ENCODE measurements at places on chromosomes 4 and X. TPM values are rescaled to one million over a fixed set of nuclear protein-coding genes. Genes with fewer than 3 reads are reported as not detected.

DNA sequence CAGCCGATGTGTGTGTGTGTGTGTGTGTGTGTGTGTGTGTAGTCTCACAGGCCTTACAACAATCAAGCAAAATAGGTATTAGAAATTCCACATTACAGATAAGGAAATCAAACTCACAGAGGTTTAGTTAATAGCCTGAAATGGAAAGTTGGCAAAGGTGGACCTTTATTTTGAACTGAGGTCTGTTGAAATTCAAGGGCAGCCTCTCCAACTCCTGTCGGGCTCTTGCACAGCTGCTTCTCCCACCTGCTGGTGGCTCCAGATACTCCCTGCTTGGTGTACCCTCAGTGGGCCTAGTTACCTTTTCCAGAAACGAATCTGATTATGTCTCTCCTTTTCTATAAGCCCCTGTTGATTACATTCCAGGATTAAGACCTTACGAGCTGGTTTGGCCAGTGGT, 195.9 kb downstream of the MGST2 start:
- H3K4me3 ChIP-seq, result no peak overlapping the region
- peaks cover 26% of the 10 kb centered on the region for H3K4me1 ChIP-seq
- peaks cover 3% of the 10 kb centered on the region for H3K36me3 ChIP-seq
- H3K27ac ChIP-seq, result no peak overlapping the region
- no peak for DNase-seq
- peaks cover 2% of the 10 kb centered on the region for H3K27me3 ChIP-seq

DNA sequence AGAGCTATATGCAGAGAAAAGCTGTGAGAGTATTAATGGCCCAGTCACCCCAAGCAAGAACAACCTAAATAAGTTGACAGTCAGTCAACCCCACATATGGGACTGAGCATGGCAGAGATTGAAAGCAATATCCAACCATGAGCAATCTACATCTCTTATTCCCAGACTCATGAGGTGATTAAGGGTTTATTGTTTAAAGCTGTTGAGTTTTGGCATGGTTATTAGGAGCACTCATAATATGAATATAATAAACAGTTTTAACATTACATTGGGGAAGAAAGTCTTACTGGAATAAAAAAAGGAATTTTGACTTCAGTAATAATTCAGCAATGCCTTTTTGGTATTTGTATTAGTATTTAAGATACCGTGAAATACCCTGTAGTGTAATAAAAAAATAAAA, 1627.4 kb downstream of the STIM2 start:
- no peaks in the 10 kb centered on the region for H3K4me1 ChIP-seq
- H3K27ac ChIP-seq, result no peak overlapping the region
- DNase-seq, result no peak
- H3K36me3 ChIP-seq, result no peaks in the 10 kb centered on the region

DNA sequence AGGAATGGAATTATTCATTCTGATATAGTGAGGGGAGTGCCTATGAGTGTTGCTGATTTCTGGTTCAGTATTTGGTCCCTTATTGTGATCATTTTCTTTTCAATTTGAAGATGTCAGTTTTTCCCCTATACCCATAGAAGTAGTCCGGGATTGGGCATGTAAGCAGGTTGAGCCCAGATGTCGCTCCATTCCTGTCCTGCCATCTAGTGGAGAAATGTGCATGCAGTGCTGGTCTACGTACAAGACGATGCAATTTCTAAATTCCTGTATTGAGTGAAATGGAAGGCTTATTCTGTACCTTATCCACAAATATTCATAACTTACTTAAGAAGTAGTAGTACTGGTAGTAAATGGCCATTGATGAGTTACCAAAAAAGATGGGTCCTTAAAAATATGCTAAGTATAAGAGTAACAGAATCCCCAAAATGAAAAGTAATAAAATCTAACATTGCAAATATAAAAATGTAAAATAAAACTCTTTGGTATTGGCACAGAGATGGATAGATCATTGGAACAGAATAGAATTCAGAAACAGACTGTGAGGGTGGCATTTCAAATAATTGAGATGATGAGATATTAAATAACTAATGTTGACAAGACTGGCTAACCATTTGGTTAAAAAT, 60.9 kb downstream of the UGT8 start:
- H3K4me3 ChIP-seq, result no peak overlapping the region
- peaks cover 7% of the 10 kb centered on the region for H3K27me3 ChIP-seq
- H3K4me1 ChIP-seq, result no peaks in the 10 kb centered on the region
- DNase-seq, result peak; percentile 18
- H3K27ac ChIP-seq, result no peak overlapping the region
- no peaks in the 10 kb centered on the region for H3K36me3 ChIP-seq

DNA sequence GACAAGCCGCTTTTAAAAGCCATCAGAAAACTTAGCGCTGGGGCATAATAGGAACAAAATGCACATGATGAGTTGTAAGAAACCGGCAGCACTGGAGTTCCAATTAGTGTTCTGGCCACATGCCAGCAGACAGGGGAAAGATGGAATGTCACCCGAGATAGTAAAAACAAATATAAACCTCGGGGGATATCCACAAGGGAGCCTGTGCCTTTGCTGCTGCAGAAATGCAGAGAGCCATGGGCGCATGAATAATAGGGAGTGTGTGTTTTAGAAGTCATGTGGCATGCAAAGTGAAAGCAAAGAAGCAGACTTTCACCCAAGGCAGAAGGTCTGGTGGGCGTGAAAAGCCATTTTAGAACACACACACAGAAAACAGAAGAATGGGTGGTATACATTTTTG, 19.1 kb downstream of the GPRASP3 start:
- H3K4me3 ChIP-seq, result no peak overlapping the region
- peak; percentile 41 for DNase-seq

DNA sequence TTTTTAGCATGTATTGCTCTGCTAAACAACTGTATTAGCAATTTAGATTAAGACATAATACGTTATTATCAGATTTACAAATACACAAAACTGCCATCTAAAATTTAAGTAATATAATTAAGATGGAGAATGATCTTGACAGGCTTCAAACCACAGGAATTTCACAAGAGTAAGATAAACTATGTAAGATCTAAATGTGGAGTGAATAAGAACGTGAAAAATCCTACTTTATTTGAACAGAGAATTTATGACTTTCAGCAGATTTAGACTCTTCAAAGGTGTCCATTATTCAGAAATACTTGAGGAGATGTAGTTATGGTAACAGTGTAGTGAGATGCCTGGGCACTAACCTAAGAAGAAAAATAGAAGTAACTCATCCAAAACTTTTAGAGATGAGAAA, 73.2 kb downstream of the SLC4A4 start:
- no peak overlapping the region for H3K27ac ChIP-seq
- no peak overlapping the region for H3K4me3 ChIP-seq
- peaks cover 18% of the 10 kb centered on the region for H3K4me1 ChIP-seq
- no peak for DNase-seq

GRCh38 chr4:1809754-1810502, 16.8 kb downstream of the FGFR3 start:
- peaks cover 5% of the 10 kb centered on the region for H3K36me3 ChIP-seq
- no peak overlapping the region for H3K27ac ChIP-seq
- no peaks in the 10 kb centered on the region for H3K4me1 ChIP-seq
- DNase-seq, result peak; percentile 60
- no peak overlapping the region for H3K4me3 ChIP-seq

GRCh38 chrX:63506320-63506719, 155.2 kb upstream of the SPIN4 start:
- H3K27ac ChIP-seq, result no peak overlapping the region
- peaks cover 4% of the 10 kb centered on the region for H3K36me3 ChIP-seq
- peaks cover 10% of the 10 kb centered on the region for H3K4me1 ChIP-seq
- no peak overlapping the region for H3K4me3 ChIP-seq
- no peaks in the 10 kb centered on the region for H3K27me3 ChIP-seq

DNA sequence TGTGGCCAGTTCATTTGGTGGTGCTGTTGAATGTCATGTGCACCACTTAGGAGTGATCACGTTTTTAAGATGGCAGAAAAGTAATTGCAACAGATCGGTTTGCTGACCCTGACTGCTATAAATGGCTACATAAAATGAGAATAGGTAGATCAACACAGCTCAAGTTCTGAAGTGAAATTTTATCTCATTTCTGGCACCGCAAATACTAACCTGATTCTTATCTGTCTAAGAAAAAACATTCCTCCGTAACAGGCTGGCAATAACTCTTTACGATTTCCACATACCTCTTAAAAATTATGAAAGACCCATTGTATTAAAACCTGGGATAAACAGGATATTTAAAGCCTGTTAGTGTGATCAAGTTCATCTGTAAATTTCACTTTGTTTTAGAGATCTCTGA, 387.5 kb downstream of the PDGFC start:
- H3K36me3 ChIP-seq, result no peaks in the 10 kb centered on the region
- DNase-seq, result no peak
- H3K4me3 ChIP-seq, result no peak overlapping the region

DNA sequence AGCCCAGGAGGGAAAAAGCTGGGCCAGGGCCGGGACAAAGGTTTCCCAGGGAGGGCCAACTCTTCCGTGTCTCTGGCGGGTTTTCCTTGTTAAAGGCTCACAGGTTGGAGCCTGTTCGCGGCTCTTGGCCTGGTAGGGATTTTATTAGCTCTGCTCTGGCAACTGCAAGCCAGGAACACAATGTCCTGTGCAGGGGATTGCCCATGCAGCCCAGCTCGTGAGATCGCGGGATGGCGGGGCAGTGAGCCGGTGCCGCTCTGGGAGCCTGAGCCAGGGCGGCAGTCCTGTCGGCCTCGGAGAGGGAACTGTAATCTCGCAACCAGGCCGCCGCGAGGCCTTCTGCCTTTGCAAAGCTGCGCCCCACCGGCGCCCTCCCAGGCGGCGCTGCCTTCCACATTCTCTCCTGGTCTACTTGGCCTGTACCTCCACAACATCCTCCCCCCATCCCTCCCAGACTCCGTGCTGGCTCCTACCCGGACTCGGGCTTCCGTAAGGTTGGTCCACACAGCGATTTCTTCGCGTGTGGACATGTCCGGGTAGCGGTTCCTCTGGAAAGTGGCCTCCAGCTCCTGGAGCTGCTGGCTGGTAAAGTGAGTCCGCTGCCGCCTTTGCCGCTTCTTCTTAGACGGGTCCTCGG, 2.1 kb downstream of the PITX2 start:
- peaks cover 22% of the 10 kb centered on the region for H3K27me3 ChIP-seq
- H3K4me3 ChIP-seq, result peak overlapping the region; percentile 86
- DNase-seq, result no peak
- peaks cover 78% of the 10 kb centered on the region for H3K4me1 ChIP-seq
- H3K36me3 ChIP-seq, result peaks cover 15% of the 10 kb centered on the region

DNA sequence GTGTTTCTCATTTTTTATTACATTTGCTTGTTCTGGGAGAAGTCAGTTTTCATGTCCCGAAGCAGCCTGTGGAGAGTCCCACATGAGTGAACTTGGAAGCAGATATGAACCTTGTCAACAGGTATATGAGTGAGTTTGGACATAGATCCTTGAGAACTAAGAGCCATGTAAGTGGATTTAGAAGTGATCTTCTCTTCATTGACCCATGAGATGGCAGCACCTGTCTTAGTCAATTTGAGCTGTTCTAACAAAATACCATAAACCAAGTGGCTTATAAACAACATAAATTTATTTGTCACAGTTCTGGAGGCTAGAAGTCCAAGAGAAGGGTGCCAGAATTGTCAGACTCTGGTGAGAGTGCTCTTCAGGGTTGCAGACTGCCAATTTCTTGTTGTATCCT, 1043.8 kb downstream of the ADGRL3 start:
- no peaks in the 10 kb centered on the region for H3K36me3 ChIP-seq
- H3K4me3 ChIP-seq, result no peak overlapping the region
- H3K4me1 ChIP-seq, result no peaks in the 10 kb centered on the region
- DNase-seq, result no peak
- no peak overlapping the region for H3K27ac ChIP-seq
- peaks cover 3% of the 10 kb centered on the region for H3K27me3 ChIP-seq

- DNase-seq, result no peak
- no peak overlapping the region for H3K4me3 ChIP-seq
- no peaks in the 10 kb centered on the region for H3K36me3 ChIP-seq
Observed at GRCh38 chr4:140581078-140581477, 12.3 kb upstream of the UCP1 start.

GRCh38 chrX:13371186-13371585, 51.3 kb upstream of the ATXN3L start:
- no peak for DNase-seq
- H3K27me3 ChIP-seq, result no peaks in the 10 kb centered on the region
- H3K4me1 ChIP-seq, result peaks cover 9% of the 10 kb centered on the region
- H3K27ac ChIP-seq, result no peak overlapping the region

DNA sequence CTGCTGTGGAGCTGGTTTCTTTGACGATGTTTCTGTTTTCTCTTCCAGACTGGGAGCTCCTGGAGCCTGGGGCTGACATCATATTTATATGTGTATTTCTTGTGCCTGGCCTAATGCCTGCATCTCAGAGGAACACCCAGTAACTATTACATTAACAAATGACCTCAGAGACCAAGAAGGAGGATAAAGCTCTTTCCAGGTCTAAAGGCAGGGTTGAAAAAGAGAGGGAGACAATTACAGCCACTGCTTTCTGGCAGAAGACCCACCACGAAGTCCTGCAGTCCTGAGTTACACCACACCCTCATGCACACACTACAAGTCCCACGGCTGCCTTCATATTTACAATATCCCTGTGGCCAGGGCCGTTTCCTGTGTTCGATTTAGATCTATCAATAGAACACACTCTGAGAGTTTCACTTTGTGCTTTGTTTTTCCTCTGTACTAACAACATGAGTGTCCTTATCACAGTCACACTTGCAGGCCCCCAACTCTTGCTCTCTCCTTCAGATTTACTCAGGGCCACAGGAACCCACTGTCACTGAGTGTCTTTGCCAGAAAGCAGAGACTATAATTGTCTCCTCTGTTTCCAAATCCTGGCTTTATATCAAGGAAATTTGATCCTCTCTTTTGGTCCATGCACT, 535.5 kb downstream of the MID1IP1 start:
- no peak for DNase-seq
- peaks cover 22% of the 10 kb centered on the region for H3K4me1 ChIP-seq
- no peaks in the 10 kb centered on the region for H3K27me3 ChIP-seq
- H3K4me3 ChIP-seq, result no peak overlapping the region
- no peaks in the 10 kb centered on the region for H3K36me3 ChIP-seq
- peak overlapping the region; percentile 30 for H3K27ac ChIP-seq

DNA sequence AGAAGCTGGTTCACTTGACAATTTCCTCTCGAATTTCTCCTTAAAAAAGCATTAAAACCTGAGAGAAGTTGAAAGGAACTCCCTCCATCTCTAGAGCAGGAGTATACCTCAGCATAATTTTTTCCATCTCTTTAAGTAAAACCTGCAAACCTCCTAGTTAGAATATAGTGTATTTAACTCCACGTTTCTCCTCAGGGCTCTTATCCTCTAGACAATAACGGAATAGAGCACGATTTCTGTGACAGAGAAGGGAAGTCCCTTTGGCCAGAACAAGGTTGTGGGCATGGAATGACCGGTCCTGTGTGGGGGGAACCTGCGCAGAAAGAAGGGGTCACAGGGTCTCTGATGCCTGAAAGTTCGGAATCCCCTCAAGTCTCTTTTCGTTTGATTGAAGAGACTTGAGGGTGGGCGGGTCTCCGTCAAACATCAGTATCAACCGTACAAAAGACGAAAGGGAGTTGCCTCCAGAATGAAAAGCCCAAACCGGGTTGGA, 697 bp downstream of the ZNF280C start:
- H3K27ac ChIP-seq, result peak overlapping the region; percentile 85
- H3K36me3 ChIP-seq, result no peaks in the 10 kb centered on the region
- peak overlapping the region; percentile 84 for H3K4me3 ChIP-seq
- no peak for DNase-seq
- H3K4me1 ChIP-seq, result peaks cover 12% of the 10 kb centered on the region
- no peaks in the 10 kb centered on the region for H3K27me3 ChIP-seq

Gene GCNA
- 1.1 TPM for total RNA-seq

Gene NOX1
- not detected for total RNA-seq

Gene HSPA4L
- total RNA-seq, result 5.2 TPM

Gene USP17L26
- total RNA-seq, result not detected

Gene KCNE5
- total RNA-seq, result 2.6 TPM

Gene FOXR2
- total RNA-seq, result not detected

Gene GABRE
- total RNA-seq, result 190 TPM

Gene SASH3
- total RNA-seq, result not detected

Gene PNMA3
- 10.3 TPM for total RNA-seq

Gene ODAPH
- 1.1 TPM for total RNA-seq

Gene GAGE12E
- not detected for total RNA-seq

Gene CCDC160
- 0.63 TPM for total RNA-seq

Gene MYOZ2
- total RNA-seq, result 0.16 TPM
